Hypothalamus (tissue), 51 donors: ENCODE measurements at places on chromosomes 3 and 15.

- no peak for DNase-seq
Measured at GRCh38 chr3:178174201-178174915, 361.9 kb upstream of the KCNMB2 start.

DNA sequence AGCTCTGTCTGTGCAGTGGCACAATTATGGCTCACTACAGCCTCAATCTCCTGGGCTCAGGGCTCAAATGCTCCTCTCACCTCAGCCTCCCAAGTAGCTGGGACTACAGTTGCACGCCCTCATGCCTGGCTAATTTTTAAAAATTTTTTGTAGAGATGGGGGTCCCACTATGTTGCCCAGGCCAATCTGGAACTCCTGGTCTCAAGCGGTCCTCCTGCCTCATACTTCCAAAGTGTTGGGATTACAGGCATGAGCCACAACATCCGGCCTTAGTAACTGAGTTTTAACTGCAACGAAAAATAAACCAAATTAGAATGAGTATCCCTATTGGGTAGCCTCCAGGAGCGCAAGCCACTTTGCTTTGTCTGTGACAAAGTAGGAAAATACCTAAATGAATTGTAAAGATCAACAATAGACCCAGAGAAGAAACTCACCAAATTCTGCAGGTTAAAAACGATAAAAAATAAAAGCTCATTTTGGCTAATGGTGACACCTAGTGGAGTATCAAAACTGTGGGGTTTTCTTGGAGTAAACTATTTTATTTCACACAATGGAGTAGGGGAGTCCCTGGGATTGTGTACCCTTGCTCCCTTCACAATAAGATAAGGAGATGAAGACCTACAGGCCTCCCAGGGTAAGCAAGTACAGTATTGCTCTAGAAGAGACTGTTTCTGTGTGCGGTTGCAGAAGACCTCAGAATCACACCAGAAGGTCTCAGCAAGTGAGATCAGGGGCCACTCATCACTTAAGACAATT lies 21.0 kb upstream of the CA12 start:
- no peak for DNase-seq

GRCh38 chr15:36778531-36778930 lies 199.1 kb downstream of the CDIN1 start:
- DNase-seq, result no peak

- DNase-seq, result no peak
Measured at GRCh38 chr3:176692966-176693785, 504.1 kb downstream of the TBL1XR1 start.

GRCh38 chr3:153673853-153674252 lies 447.3 kb upstream of the ARHGEF26 start:
- no peak for DNase-seq

DNA sequence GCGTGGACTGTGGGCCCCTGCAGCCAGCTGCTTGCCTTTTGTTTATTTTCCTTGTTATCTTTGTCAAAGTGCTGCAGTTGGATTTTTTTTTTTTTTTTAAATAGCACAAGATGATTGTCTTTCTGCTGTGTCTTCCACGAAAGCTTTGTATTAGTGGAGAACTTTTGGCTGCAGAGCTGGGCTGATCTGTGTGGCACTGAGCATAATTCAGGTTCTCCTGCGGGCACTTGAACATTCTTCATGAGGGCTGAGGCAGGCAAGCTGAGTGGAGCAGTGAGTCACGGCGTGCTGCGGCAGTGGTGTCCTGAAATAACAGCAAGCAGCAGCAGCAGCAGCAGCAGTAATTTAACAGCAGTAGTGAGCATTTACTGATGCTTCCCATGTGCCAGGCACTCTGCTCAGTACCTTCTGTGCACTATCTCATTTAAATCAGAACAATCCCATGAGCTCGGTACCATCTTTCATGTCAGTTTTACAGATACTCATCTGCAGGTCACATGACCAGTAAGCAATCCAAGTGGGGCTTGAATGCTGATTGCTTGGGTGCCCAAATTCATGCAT lies 45.8 kb downstream of the MITF start:
- DNase-seq, result no peak

DNA sequence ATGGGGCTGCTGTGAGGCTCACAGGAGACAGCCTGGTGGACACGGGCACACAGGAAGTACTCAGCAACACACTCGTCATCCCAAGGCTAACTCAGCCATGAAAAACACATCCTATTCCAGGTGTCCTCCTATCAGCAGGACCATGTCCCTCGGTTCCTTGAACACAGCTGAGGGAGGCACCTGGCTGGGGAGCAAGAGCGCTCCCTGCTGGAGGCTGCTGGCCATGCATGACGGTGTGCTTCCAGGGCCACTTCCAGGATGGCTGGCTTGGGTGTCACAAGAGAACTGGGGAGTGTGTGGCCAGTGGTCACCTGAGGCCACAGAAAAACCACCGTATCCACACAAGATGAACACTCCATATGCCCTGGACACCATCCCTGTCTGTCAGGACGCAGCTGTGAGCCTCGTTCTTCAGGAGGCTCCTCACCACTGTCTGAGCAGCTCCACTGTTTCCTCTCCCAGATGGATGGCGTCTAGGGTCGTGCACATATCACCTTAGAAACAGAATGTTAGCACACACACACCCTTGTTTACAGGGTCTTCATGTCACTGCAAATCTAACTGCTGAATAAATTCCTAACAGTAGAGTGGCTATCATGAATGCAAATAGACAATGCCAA lies 31.0 kb downstream of the POC1A start:
- DNase-seq, result peak; percentile 25

DNA sequence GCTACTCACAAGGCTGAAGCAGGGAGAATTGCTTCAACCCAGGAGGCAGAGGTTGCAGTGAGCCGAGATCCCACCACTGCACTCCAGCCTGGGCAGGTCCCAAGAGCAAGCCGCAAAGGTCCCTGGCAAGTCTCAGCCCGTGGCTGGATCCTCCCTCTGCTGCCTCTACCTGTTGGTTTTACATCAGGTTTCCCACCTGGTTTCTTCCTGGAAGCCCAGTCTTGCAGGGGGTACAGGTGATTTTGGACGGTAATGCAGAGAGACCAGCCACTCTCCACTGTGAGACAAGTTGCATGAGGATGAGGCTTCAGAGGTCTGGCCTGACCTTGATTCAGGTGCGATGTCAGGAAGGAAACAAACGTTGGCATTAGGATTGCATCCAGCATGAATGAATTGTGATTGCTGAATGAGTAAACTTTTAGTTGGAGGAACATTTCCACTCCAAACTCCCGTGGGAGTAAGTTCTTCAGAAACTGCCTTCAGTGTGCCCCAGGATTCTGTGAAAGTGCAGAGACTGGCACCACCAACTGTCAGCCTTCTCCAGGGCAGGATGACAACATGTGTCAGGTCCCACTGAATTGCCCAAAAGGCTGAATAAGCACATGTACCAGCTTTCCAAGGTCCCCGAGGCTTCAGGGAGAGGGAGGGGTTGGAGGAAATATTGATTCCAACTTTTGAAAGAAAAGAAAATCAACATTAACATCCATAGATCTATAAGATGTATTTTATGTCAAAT lies 189.4 kb downstream of the TJP1 start:
- no peak for DNase-seq

- no peak for DNase-seq
Measured at GRCh38 chr3:53739966-53740365, 106.3 kb downstream of the CHDH start.

DNA sequence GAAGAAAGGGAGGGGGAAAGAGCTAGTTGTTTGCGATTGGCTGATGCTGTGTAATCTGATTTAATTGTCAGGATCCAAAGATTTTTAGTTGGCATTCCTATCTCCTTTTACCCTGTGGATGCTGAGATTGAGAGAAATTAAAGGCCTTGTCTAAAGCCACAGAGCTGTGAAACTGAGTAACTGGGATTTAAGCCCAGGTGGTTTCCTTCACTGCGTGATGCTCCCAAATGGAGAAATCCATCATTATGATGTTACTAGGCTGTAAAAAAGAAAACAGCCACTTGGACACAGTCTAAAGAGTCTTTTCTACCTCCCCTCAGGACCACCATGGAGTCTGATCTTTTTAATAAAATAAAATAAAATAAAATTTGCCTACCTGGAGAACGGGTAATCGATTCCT lies 883.0 kb upstream of the NR2F2 start:
- no peak for DNase-seq

DNA sequence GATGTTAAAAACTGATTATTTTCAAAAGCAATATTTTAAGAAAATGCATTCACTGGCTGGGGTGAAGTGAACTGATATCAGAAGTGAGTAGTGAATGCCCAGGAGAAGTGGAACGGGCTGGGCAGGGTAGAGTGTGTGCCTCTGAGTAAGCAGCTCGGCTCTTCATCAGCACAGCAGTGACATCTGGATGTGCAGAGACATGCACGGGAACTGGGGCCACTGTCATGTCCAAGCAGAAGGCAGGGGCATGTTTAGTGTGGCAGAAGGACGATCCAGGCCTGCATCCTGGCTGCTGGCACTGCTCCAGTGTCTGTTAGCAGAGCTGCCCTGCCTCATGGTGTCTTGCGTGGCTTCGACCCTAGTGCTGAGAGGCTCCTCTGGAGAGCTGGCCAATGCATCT lies 305.6 kb upstream of the LRRFIP2 start:
- DNase-seq, result no peak

GRCh38 chr15:35481992-35482391 lies 64.0 kb downstream of the DPH6 start:
- DNase-seq, result no peak

DNA sequence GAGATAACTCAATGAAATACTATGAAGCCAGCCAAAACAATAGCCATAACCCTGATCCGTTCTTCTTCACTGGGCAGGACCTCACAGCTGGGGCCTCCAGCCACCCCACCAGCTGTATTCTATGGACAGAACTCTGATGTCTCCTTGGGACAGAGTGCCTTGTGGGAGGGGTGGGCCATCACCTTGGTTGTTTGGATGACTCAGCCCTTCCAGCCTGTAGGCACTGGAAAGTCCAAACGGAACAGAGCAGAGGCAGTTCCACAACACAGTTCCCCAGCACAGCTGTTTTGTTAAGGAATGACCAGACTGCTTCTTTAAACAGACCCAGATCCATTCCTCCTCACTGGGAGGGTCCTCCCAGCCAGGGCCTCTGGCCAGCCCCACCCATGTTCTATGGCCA lies 31.9 kb upstream of the ZBED2 start:
- DNase-seq, result no peak

DNA sequence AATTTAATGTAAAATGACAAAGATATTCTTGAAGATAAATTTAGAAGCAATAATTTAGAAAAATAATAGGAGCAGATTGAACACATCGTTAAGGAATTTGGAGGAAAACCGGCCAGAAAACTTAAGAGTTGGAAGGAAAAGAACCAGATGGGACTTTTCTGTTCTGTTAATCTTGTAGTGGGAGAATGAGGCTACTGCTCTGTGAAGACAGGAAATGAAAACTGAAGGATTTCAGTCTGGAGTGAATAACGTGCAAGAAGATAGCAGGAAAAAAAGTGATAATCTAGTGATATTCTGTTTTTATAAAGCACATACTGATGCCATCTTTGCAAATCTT lies 74.2 kb downstream of the DPPA2 start:
- DNase-seq, result no peak

- no peak for DNase-seq
Measured at GRCh38 chr3:9035473-9035872, 72.2 kb upstream of the RAD18 start.

GRCh38 chr3:50210510-50211367 lies 5.7 kb downstream of the SLC38A3 start:
- no peak for DNase-seq

DNA sequence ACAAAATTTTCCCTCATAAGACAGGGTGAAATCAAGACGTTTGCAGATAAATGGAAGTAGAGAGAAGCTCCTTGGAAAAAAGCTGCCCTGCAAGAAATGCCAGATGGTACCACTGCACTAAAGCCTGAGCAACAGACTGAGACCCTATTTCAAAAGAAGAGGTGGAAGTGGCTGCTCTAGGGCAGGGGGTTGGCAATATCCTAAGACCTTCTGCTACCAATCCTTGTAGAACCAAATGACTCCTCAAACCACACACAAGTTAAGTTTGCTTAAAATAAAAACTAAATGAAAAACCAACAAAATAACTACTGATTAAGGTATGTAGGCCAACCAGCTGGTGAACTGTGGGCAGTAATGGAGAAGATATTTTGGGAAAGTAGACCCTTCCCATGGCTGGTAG lies 21.3 kb downstream of the RAB43 start:
- no peak for DNase-seq

GRCh38 chr3:133930341-133930933 lies 34.8 kb upstream of the RAB6B start:
- no peak for DNase-seq

DNA sequence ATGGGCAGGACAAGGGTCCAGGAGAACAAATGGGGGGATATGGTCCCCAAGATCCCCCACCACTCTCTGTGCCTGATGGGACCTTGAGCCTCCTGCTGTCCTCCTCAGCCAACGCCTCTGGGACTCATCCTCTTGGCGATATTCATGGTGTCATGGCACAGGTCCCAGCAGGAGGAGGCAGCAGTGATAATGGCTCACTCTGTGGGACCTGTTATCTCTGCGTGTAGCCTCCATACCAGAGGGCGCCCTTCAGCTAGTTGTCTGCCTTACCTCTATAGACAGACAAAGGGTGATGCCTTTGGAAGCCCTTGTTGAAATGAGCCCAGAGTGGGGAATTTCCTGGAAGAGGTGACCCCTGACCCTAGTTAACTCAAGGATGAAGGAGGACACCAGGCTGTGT lies 7.4 kb downstream of the ZBTB47 start:
- no peak for DNase-seq

GRCh38 chr3:65830948-65831732 lies 207.6 kb downstream of the MAGI1 start:
- no peak for DNase-seq

DNA sequence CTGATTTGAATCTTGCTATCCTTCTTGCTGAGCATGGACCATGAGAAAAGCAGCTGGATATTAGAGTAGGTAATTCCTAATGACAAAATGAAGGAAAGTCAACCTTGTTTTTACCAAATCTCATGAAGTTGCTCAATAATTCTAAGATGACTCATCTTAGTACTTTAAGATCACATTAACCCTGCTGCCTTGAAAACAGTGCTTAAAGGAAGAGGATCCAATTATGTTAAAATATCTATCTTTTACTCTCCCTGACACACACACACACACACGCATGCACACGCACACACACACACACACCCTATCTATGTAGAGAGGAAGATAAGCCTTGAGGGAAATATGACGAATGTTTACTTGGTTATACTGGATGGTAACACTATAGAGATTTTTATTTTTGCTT lies 16.0 kb upstream of the MYO1E start:
- no peak for DNase-seq

GRCh38 chr15:29756358-29757267 lies 65.7 kb downstream of the TJP1 start:
- DNase-seq, result no peak

GRCh38 chr3:57006949-57007419 lies 53.5 kb upstream of the SPATA12 start:
- no peak for DNase-seq

DNA sequence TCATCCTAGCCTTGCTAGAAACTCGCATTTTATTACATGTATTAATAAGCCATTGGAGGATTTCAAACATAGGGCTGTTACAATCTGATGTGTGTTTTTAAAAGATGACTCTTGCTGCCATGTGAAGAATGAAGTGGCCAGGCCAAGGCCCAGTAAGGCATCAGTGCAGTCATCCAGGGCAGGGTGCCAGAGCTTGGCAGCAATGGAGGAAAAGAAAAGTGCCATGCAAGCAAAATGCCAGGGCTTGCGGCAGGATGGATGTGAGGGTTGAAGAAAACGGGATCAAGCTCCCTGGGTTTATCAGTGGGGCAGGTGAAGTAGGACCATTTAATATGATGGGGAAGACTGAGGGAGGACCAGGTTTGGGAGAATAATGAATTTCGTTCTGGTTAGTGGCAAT lies 183.6 kb downstream of the MINAR1 start:
- no peak for DNase-seq
